Lung microvascular endothelial cell (primary cell): ENCODE measurements at places on chromosomes 3 and 15. TPM values are rescaled to one million over a fixed set of nuclear protein-coding genes. Genes with fewer than 3 reads are reported as not detected.

FAM98B gene
- 4.2 and 5.0 TPM in 2 replicates for total RNA-seq

FHIT gene
- total RNA-seq: 0.22 and 0.79 TPM in 2 replicates

FGD5 gene
- 74.3 and 86.1 TPM in 2 replicates for total RNA-seq

MAP1A gene
- total RNA-seq: 0.20 and 0.44 TPM in 2 replicates

FAM107A gene
- total RNA-seq: 0.20 and 2.2 TPM in 2 replicates

NRG4 gene
- total RNA-seq: not detected in 2 replicates

ZNF774 gene
- total RNA-seq: 0.65 and 0.79 TPM in 2 replicates

MORF4L1 gene
- total RNA-seq: 224 and 247 TPM in 2 replicates

DNA sequence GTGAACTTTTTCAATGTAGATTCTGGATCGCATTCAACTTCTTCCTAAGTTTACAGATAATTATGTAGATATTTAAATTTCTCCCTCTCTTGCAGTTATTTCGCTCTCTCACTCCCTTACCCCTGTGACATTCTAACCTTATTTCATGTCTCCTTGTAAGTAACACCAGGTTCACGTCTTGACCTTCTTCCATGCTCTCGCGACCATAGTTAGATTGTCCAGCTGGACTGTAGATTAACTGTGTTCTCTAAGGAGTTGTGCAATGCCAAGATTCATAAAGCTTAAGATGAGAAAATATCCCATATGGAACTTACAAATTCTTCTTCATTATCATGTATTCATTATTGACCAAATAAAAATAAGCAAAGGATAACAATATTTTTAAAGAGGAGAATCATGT, 430.5 kb downstream of the GABRG3 start:
- no peak for DNase-seq

GRCh38 chr3:79019137-79019923, 748.5 kb downstream of the ROBO1 start:
- peak; percentile 3 for DNase-seq

GRCh38 chr3:9119331-9119730, 130.1 kb downstream of the SRGAP3 start:
- no peak for DNase-seq

- no peak for DNase-seq
Observed at GRCh38 chr3:136162322-136162721, 33.8 kb downstream of the MSL2 start.

GRCh38 chr3:25711090-25711489, 46.4 kb upstream of the TOP2B start:
- no peak for DNase-seq

GRCh38 chr3:181710345-181711291, 1.1 kb upstream of the SOX2 start:
- DNase-seq: no peak

- no peak for DNase-seq
Observed at GRCh38 chr3:133757701-133758567, 11.7 kb downstream of the TF start.

DNA sequence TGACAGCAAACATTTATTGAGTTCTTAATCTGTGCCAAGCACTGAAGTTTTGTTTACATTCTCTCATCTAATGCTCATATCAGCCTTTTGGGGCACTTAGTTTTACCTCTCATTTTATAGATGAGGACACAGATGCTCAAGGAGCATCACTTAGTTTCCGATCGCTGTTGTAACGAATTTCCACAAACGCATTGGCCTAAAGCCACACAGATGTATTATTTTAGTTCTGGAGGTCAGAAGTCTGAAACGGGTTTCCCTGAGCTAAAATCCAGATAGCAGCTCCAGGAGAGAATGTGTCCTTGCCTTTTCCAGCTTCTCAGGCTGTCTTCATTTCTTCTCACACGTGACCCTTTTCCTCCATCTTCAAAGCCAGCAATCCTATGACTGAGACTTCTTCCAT, 11.1 kb downstream of the SEMA6D start:
- no peak for DNase-seq

DNA sequence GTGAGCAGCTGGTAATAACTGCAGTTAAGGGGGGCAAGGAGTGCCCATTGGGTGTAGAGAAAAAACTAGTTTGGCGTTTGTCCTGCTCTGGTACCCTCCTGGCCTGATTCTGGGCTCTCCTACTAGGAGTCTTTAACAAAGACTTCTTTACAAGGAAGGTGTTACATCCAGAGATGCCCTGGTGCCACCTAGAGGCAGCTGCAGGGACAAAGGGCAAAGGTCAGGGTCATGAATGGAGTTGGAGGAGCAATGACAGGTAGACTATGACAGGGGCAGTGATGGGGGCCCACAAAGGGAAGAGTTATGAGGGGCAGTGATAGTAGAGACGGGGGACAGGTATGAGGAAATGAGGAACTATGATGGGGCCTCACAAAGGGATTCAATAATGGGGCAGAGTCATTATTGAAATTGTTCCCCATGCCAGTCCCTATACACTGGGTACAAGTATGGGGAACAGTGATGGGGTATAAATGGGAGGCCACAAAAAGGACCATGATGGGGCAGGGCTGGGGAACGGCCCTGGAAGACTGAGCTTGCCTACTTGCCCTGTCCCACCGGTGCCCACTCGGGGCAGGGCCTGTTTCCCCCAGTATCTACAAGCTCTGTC, 7.9 kb downstream of the CCDC71 start:
- DNase-seq: no peak

- DNase-seq: peak; percentile 73
Observed at GRCh38 chr3:169041677-169042171, 621.8 kb downstream of the MECOM start.

- DNase-seq: no peak
Observed at GRCh38 chr15:99963976-99964375, 230.7 kb upstream of the LYSMD4 start.

DNA sequence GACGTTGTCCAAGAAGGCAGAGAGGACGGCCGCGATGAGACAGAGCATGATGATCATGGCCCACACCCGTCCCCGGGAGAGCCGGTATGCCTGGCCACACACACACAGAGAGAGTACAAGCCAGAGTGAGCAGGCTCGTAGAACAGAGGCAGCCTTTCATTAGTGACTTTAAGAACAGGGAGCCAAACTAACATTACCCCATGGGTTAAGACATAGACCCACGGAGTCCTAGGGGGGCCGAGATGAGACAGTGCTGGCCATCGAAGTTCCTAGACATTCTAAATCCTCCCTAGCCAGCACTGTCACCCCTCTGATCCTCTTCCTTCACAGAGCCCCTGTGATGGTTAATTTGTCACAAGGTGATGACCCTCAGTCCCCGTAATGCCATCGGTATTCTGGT, 114.0 kb downstream of the OCA2 start:
- DNase-seq: no peak

GRCh38 chr3:137259089-137259488, 301.3 kb downstream of the IL20RB start:
- no peak for DNase-seq

GRCh38 chr3:56593455-56594158, 36.6 kb downstream of the CCDC66 start:
- no peak for DNase-seq

DNA sequence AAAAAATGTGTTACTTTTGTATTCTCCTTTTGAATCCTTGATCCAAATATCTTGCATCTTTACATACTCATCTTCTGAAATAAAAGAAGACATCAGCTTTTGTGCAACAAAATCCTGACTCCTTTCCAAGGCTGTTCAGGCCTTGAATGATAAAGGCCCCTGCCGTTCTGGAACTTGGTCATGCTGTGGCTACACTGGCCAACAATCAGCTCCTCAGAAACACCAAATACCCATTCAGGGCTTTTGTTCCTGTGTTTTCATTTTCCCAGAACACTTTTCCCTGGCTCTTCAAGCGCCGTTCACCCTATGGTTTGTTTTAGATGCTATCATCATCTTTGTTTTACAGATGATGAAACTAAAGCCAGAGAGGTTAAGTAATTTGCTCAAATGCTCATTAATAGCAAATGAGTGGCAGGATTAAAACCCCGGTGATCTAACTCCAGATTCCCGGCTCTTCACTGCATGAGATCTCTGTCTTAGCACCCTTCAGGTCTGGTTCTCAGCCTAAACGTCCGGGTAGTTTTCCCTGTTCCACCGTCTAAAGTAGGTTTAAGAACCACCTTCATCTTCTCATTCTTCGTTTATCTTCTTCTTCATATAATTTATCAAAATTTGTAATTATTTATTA, 58.3 kb downstream of the EPHA3 start:
- DNase-seq: no peak

DNA sequence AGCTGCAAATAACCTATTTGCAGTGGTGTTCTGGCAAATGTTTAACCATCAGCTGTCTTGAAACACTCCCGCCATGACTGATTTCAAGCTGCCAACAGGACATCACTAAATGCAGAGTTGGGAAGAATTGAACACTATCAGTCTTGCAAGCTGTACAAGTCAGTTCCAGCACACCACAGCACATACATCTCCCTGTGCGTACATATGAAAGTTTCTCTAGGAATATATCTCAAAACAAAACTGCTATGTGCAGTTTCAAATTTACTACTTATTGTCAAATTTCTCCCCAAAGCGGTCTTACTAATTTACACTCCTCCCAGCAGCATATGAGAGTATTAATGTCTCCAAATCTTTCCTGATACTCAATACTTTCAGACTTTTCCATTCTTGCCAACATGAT, 30.4 kb upstream of the CORO2B start:
- no peak for DNase-seq

DNA sequence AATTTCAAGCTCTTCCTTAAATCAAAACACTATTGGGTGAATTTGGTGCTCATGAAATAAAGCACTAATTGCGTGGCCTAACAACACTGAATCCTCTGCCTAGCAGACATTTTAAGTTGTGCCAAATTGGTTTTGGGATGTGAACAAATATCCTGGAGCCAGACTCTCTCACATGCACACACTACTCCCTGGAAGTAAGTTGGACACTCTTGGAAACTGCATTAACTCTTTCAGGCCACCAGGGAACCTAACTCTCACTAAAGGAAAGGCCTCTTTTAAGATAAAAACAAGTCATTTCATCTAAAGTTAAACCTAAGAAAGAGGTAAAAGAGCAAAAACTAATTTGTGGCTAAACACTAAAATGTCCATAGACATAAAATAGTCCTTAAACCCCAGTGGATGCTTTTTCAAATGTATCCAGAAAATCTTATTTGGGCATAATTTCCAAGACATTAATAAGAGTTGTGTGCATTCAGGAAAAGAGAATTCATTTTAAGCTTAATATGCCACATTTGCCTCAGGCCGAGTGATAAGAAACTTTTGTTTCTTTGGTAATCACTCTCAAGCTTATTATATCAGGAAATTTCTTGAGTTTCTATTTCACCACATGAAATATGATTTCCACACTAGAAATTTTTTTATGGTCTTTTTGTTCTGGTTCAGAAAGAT, 61.8 kb downstream of the ZBTB20 start:
- DNase-seq: no peak
